ENCODE measurements at places on chromosomes 1 and 21.

GRCh38 chr1:245698860-245699259 lies 544.1 kb downstream of the KIF26B start:
- no peak for ATAC-seq

GRCh38 chr1:209761011-209761635 lies 5.3 kb downstream of the TRAF3IP3 start:
- no peak for ATAC-seq

DNA sequence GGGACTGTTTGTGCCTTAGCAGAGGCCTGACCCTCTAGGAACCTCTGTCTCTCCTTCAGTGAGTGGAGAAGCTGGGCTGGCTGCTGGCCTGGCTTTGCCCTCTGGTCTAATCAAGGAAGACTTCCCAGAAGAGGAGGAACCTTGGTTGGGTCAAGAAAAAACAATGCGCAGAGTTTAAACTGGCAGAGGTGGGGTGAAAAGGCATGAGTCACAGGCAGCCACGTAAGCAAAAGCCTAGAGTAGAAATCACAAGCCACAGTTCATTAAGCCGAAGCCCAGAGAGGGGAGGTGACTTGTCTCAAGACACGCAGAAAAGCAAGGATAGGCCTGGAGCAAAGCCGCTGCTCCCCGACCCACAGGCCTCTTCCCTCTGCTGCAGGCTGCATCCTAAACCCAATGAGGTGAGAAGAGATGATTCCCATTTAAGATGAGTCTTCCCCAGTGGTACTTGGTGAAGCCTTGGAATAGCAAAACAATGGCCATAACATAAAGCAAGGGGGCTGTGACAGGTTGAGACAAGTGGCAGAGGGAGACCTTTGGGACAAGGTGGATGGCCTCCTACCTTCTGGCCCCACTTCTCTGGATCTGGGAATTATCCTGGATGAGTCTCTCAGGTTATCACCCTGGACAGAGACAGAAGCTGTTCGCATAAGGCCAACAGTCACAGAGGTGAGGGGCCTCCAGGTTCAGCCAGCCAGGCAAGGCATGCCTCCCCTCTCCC lies 7.7 kb downstream of the PDZK1IP1 start:
- no peak for ATAC-seq

DNA sequence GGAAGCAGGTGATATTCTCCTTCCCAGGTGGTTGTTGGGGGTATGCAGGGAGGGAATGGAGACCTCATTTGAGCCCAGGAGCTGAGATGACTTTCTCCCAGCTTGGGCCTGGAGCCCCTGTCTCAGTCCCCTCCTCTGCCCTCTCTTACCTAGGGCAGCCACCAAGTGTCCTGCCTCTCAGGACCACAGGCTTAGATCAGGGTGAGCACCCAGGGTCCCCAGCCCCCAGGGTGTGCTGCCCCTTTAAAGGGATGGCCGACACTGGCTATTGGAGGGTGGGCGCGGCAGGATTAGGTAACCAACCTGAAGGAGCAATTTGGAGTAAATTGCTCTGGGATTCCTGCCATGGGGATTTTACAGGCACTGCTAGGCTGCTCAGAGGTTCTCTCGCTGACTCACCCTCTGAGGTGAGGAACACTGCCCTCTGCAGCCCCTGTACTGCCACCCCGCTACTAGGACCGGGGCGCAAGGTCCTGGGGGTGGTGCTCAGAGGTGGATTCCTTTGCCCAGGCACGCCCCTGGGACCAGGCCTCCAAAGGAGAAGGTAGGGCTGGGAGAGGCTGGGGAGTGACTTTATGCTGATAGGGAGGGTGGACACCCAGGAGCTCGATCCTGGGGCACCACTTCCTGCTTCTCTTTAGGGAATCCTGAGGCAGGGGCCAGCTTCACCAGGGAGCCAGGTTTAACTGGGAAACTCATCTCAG lies 1.5 kb downstream of the RPS6KA1 start:
- ATAC-seq, result peak; percentile 21

DNA sequence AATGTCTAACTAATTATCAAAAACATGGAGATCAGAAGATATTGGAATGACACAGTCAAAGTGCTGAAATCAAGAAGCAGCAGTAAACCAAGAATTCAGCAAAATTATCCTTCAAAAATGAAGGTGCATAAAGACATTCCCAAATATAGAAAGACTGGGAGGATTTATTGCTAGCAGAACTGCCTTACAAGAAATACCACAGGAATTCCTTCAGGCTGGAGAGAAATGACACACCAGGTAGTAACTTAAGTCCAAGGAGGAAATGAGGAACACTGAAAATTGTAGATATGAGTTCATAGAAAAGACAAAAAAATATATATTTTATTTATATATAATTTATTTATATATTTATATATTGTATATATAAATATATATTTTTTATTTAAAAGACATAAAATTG lies 217.2 kb downstream of the RPS6KC1 start:
- no peak for ATAC-seq

DNA sequence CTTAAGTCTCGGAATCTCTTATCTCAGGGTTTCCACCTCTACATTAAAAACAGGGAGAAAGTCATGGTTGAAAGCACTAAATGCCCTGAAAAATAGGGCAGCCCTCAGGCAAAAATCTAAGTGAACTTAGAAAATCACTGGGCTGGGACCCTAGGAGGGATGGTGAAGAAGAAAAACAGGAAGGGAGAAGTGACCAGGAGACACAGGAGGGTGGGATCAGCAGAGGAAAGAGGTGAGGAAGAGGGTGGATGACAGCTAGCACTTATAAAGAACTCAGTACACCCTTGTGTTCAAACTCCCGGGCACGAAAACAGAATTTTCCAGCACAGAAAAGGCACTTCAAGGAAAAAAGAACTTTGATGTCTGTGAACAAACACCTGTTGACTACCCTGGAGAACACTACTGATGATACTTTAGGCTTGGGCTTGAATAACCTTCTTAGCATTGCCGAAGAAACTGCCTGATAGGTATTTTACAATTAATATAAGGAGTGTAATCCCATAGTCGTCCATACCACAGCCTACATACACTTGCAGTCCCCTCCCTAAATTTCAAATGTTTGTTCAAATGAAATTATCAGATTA lies 2.0 kb downstream of the CHML start:
- no peak for ATAC-seq

GRCh38 chr1:171953835-171954234 lies 112.5 kb downstream of the DNM3 start:
- ATAC-seq, result no peak

GRCh38 chr1:5574641-5575040 lies 417.6 kb downstream of the NPHP4 start:
- ATAC-seq, result no peak

GRCh38 chr1:184597650-184598357 lies 156.9 kb downstream of the EDEM3 start:
- ATAC-seq, result no peak

DNA sequence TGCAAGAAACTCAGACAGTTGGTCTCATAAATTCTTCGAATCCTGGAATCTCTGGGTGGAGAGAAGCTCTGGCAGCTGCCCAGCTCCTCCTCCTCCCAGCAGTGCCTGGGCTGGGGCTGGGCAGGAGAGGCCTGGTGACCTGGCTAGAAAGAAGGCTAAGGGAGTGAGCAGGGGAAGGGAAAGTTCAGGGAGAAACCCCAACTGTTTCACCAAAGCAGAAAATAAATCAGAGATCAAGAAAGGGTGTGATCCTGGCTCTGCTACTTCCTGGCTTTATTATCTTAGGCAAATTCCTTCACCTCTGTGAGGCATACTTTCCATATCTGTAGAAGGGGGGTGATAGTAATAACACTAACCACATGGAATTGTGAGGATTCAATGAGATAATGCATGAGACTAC lies 8.8 kb upstream of the COL16A1 start:
- ATAC-seq, result peak; percentile 1

GRCh38 chr1:111618961-111619634 lies 491 bp upstream of the RAP1A start:
- ATAC-seq, result no peak

- ATAC-seq, result no peak
Measured at GRCh38 chr1:68426594-68426993, 23.2 kb downstream of the RPE65 start.

- ATAC-seq, result no peak
Measured at GRCh38 chr1:24021403-24022266, 41.5 kb upstream of the SRSF10 start.

- ATAC-seq, result peak; percentile 95
Measured at GRCh38 chr1:58874757-58875755, 91.2 kb upstream of the JUN start.

Measured in motor neuron (in vitro differentiated cells).